ENCODE measurements at places on chromosomes 7 and 10. TPM values are rescaled to one million over a fixed set of nuclear protein-coding genes. Genes with fewer than 3 reads are reported as not detected.

The CPA5 gene
- not detected for total RNA-seq

The MRLN gene
- total RNA-seq, result not detected

The POR gene
- total RNA-seq, result 129 TPM

The EN2 gene
- total RNA-seq, result not detected

The FAM25A gene
- 717 TPM for total RNA-seq

The SEMA3A gene
- 0.19 TPM for total RNA-seq

The CHCHD3 gene
- 27.9 TPM for total RNA-seq

The TEX36 gene
- total RNA-seq, result not detected

The OR2A1 gene
- 0.84 TPM for total RNA-seq

The LBX1 gene
- not detected for total RNA-seq

The HOXA9 gene
- total RNA-seq, result 44.7 TPM

The SCRN1 gene
- 17.9 TPM for total RNA-seq

The EXOC4 gene
- total RNA-seq, result 82.2 TPM

The AOC1 gene
- 1.3 TPM for total RNA-seq

The PTF1A gene
- not detected for total RNA-seq

The PURB gene
- 20.0 TPM for total RNA-seq

The OR2F2 gene
- not detected for total RNA-seq

The AP1S1 gene
- 61.3 TPM for total RNA-seq

The NODAL gene
- not detected for total RNA-seq

The ASB4 gene
- total RNA-seq, result 0.45 TPM

The UNC5B gene
- 9.6 TPM for total RNA-seq

The SFMBT2 gene
- 3.3 TPM for total RNA-seq

The RET gene
- total RNA-seq, result 1.2 TPM

The INHBA gene
- total RNA-seq, result 1.4 TPM

The SPACDR gene
- 0.26 TPM for total RNA-seq

The NUPR2 gene
- total RNA-seq, result 6.1 TPM

The PDE1C gene
- 3.2 TPM for total RNA-seq

The ELOVL3 gene
- total RNA-seq, result 2.5 TPM

The ADCY1 gene
- 0.74 TPM for total RNA-seq

The CDK1 gene
- total RNA-seq, result 5.8 TPM

The VIPR2 gene
- 0.34 TPM for total RNA-seq

The FAM13C gene
- 7.2 TPM for total RNA-seq

The GOT1 gene
- 54.8 TPM for total RNA-seq

The MRM2 gene
- total RNA-seq, result 25.5 TPM

The GAD2 gene
- 0.51 TPM for total RNA-seq

The ANKRD30A gene
- not detected for total RNA-seq

The HOXA6 gene
- 5.7 TPM for total RNA-seq

The RAMP3 gene
- total RNA-seq, result 71.6 TPM

The ARHGAP22 gene
- 0.46 TPM for total RNA-seq

The ASCC1 gene
- 27.9 TPM for total RNA-seq

The CYP26A1 gene
- total RNA-seq, result not detected

The NRG3 gene
- 2.5 TPM for total RNA-seq

The CDH23 gene
- total RNA-seq, result 3.2 TPM

The AGR2 gene
- 12.6 TPM for total RNA-seq

The LRGUK gene
- total RNA-seq, result 0.11 TPM
